NCI-H748 treated with DMSO at 0.1 percent for 48 hours (cell line): ENCODE measurements at places on chromosomes 12 and 14.

GRCh38 chr14:94364037-94364436 is 24.4 kb downstream of the SERPINA1 start:
- no peak for DNase-seq

- DNase-seq = peak; percentile 57
Measured at GRCh38 chr12:80195074-80195726, 95.9 kb downstream of the OTOGL start.

GRCh38 chr12:1592444-1593173 is 1.8 kb downstream of the FBXL14 start:
- peak; percentile 52 for DNase-seq

DNA sequence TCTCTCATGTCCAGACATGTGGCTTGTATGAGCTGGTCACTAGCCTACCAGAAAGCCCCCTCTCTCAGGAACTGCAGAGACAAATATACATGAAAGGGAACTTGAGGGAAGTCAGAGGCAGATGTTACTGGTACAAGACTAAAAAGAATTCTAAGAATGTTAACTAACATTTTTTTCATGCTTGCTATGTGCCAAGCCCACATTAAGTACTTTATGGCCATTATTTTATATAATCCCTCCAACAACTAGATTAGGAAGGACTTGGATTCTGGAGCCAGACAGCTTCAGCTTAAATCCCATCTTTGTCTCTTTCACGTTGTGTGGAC is 24.6 kb downstream of the TTC9 start:
- DNase-seq = no peak

DNA sequence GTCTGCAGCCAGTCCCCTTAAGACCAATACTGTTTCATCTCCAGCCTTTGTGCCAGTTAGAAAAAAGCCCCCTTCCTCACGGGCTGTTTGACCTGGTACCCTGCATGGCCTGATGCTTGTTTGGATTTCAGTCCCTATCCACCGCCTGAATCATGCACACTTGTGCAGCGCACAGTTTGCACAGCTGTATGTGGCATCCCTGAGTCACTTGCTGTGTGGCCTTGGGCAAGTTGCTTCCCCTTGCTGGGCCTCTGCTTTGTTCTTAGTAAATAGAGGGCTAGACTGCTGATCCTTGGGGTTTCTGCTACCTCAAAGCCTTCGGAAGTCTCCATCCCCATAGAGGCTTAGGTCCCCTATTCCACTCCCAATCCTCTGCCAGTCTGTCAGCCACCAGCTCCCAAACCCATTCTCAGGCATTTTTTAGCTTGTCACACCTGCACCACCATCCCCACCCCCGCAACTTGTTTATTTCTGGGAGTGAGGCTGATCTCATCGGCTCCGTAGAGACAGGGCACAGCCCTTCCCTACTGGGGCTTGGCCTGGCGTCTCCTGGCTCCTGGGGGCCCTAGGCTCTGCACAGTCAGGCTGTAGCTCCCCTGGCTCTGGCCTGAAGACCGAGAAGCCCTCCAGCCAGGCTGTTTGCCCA is 8.8 kb downstream of the KRT80 start:
- DNase-seq = no peak

DNA sequence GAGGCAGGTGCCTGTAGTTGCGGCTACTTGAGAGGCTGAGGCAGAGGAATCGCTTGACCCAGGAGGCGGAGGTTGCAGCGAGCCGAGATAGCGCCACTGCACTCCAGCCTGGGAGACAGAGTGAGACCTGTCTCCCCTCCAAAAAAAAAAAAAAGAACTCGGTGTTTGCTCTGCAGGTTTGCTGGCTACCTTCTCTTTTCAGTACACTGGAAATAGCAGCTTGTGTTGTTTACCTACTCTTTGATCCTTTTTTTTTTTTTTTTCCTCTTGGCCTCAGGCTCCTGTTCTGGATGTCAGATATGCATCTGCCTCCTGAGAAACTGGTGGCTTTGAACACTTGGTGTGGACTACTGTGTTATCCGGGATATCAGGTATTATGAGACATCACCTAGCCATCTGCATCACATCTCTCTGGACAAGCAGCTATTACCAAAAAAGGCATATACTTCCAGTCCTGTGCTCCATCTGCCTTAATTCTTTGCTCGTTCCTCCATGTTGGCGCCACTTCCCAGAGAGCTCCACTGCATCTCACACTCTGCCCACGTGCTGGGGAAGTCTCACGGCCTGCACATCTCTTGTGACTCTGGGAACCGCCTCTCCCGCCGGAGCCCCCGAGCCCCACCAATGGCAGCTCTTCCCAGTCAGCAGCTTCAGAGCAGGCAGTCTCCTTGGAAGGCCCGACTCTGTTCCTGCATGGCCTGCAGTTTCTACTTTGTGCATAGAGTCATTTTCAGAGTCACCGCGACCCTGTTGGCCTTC is 50.9 kb upstream of the TRAF3 start:
- no peak for DNase-seq

DNA sequence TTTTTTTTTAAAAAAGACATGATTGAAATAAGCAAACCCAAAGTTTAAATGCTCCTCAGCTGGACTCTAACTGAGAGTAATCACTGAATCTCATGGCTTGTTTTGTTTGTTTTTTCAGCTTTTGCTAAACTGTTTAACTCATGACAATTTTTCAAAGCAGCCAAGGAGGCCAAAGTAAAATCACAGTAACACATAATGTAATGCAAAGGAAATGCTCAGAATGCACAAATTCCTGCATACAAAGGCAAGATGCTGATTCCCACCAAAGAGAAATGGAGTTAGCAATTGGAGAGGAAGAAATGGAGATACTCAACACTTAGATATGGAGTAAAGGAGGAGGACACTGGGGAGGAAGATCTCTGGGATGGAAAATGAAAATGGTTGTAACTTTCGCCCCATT is 126.2 kb upstream of the SOX5 start:
- DNase-seq = no peak

DNA sequence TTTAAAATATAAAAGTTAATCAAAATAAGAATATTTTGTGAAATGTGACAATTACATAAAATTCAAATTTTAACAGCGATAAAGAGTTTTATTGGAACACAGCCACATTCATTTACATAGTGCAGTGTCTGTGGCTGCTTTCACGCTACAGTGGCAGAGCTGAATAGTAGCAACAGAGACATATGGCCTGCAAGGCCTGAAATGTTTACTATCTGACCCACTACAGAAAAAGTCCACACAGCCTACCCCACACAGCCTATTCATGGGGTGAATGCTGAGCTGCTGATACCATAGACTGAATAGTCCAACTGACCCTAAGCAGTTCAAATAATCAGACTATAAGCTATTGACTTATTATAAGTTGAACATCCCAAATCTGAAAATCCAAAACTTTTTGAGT is 13.2 kb downstream of the GNS start:
- no peak for DNase-seq

DNA sequence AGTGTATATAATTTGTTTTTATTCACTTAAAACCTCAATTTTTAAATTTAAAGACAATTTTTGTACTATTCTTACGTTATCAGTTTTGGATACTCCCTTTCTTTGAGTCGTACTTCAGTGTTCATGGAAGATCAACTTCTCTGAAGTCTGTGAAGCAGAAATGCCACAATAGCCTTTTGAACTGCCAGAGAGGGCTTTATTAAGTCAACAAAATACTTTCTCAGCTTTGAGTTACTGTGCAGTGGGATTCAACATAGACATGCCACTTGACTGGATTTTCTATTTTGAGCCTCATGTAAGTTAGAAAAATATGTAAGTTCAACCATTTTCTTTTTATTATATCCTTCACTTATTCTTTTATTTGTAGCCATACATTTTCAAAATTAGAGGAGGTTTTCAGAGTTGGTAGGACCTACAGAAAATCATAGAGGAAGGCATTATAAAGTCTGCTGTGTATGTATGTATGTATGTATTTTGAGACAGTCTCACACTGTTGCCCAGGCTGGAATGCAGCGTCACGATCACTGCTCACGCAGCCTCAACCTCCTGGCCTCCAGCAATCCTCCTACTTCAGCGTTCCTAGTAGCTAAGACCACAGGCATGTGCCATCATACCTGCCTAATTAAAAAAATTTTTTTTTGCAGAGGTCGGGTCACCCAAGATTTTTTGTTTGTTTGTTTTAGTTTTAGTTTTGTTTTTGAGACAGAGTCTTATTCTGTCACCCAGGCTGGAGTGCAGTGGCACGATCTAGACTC is 31.3 kb upstream of the BCAT1 start:
- no peak for DNase-seq

DNA sequence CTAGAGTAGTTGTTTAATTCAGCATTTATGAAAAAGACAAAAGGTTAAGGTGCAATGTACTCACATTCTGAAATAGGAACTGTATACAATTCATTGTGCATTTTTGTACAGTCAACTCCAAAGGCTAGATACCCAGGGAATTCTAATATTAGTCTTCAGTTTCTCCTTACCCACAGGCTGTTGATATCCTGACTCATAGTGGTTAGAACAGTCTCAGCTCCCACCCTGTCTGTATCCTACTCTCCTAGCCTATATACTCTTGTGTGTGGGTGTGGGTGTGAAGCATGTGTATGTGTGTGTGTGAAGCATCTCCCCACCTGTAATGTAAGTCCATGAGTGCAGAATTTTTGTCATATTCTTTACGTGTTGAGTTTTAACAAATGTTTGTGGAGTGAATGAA is 229.5 kb downstream of the NAV3 start:
- DNase-seq = no peak

- DNase-seq = no peak
Measured at GRCh38 chr12:40561395-40561966, 130.8 kb upstream of the CNTN1 start.

- no peak for DNase-seq
Measured at GRCh38 chr12:118033902-118034301, 17.4 kb downstream of the RFC5 start.

- no peak for DNase-seq
Measured at GRCh38 chr12:78571953-78572352, 292.6 kb upstream of the SYT1 start.

DNA sequence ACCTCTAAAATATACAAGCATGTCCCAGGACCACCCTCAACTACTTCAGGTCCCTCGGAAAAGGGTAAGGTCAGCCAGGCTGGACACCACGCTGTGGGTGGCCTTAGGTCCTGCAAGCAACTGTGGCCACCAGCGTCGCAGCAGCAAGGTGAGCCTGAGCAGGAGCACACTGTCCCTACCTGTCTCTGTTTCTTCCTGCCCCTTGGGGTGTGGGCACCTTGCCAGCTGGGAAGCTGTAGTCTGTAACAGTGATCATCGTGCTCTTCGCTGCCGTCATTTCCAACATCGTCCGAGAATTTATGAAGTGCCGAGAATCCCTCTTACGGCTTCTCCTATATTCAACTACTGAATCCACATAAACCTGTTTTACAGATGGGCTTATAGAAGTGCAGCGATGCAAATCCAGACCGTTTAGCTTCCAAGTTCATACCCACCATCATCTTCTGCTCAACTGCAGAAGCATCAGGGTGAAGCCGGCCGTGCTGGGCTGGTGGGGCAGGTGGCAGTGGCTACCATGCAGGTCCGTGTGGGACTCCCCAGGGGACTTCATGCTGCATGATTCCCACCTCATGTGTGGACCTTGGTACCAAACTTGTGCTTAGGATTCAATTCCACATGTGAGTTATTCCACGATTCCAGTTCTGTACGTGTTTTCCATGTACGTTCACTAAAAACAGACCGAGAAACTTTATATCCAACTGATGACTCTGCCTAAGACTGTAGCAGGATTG is 361.3 kb upstream of the SFSWAP start:
- no peak for DNase-seq

GRCh38 chr12:22687361-22688076 is 62.5 kb downstream of the ETNK1 start:
- DNase-seq = no peak

DNA sequence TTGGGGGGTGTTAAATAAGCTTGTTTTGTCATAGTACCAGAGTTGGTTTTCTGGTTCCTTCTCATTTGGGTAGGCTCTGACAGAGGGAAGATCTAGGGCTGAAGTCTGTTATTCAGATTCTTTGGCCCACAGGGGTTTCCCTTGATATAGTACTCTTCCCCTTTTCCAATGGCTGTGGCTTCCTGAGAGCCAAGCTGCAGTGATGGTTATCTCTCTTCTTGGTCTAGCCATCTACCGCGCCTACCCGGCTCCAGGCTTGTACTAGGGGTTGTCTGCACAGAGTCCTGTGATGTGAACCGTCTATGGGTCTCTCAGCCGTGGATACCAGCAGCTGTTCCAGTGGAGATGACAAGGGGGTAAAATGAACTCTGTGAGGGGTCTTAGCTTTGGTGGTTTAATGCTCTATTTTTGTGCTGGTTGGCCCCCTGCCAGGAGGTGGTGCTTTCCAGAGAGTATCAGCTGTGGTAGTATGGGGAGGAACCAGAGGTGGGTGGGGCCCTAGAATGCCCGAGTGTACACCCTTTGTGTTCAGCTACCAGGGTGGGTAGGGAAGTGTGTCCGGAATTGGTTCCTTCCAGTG is 209.7 kb downstream of the GPHN start:
- no peak for DNase-seq

DNA sequence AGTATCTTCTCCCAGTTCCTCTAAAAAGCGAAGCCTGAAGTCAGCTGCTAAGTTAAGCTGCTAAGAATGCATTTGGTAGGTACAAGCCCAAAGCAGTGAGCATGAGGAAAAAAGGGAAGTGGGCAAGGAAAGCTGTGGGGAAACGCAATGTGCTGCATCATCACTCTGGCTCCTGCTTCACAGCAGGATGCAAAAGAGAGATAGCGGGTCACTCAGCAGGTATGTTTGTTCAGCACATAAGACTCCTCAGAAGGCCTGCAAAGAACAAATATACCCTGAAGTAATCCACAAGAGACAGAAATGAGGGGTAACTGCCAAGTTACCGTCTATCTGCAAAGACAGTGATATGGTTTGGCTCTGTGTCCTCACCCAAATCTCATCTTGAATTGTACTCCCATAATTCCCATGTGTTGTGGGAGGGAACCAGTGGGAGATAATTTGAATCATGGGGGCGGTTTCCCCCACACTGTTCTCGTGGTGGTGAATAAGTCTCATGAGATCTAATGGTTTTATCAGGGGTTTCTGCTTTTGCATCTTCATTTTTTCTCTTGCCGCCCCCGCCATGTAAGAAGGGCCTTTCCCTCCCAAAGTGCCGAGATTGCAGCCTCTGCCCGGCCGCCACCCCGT is 127.4 kb upstream of the EGLN3 start:
- no peak for DNase-seq

GRCh38 chr14:61542848-61543790 is 152.2 kb upstream of the HIF1A start:
- DNase-seq = no peak
